GF-D8 (cell line): ENCODE measurements at places on chromosomes 13 and 19.
A peak's percentile ranks its signal among the peaks of the same experiment; 100 is the strongest.

DNA sequence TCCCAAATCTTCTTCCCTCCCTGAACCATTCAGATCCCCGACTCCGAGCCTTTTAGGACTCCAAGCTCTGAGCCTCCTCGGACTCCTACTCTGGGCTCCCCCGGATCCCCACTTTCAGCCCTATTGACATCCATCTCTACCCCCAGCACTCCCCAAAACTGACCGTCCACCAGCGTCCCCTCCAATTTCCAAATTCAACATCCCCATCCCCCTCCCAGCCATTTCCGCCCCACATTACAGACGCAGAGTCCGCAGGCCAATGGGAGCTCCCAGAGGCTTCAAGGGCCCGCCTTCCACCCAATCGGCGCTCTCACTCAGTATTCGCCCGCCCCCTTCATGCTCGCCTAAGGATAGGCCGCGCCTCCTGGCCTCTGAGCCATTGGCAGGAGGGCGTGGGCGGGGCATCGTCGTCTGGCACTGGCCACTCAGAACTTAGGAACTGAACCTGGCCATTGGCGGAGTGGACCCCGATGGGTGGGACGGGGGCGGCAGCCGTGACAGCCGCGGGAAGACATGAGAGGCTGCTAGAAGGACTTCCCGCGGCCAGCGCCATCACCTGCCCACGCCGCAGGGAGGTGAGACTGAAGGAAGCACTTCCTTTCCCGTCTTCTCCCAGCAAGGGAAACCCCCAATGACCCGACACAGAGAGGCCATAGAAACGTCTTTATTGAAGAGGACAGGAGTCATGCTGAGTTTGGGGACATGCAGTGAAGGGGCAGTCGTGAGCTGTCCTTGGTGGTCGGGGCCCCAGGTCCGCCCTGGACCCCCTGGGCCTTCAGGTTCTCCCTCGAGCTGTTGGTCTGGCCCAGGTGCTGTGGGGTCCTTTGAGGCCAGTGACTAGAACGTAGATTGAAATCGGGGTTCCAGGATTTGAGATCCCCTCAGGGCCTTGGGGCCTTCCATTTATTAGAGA is at the start of gene ALKBH6:
TSS of gene ALKBH6 (minus strand) at position 202 of the 913 bp plus-strand sequence. CDS start 816 bp downstream, outside the sequence.
- peak; percentile 97 for DNase-seq

GRCh38 chr19:29664753-29665214 is 477 bp upstream of the PLEKHF1 start:
- peak; percentile 58 for DNase-seq

- peak; percentile 52 for DNase-seq
Observed at GRCh38 chr13:51330791-51331190, 8.7 kb upstream of the SERPINE3 start.

- no peak for DNase-seq
Observed at GRCh38 chr19:4054441-4055208, 12.1 kb downstream of the ZBTB7A start.

GRCh38 chr13:85091631-85092234 is 707.5 kb downstream of the SLITRK6 start:
- DNase-seq: no peak

DNA sequence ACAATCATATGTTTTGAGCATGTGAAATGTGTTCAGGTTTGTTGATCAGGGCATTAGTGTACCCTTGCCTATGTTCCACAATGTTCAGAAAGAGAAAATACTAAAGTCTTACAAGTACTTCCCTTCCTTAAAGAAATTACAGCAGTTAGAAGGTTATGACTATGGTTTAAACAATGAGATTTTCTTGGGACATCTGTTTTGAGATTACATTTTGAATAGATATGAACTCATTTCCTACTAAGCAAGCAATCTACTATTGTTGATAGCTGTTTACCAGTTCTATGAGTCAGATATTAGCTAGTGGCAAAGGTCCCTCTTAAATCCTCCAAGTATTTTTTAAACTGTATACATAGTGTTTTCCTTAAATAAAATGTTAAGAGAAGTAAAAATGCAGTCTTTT is 241.3 kb downstream of the DACH1 start:
- DNase-seq: no peak

DNA sequence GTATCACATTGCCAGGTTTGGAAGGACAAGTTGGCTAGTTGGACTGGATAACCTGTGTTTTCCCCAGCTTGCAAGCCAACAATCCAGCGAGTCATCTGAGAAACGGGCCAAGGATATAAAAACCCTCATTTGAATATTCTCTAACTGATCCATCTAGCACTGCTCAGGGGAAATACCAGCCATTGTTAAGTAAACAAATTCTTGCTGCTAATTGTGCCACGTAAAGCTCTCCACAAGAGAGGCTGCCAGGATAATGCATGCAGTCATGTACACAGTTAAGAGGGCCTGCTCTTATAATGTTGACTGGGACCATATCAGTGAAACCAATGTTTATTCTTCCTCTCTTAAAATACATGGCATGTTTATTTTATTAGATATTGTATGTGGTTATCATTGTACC is 663.2 kb upstream of the SGCG start:
- no peak for DNase-seq

GRCh38 chr19:32363175-32363574 is 17.8 kb downstream of the ZNF507 start:
- no peak for DNase-seq

DNA sequence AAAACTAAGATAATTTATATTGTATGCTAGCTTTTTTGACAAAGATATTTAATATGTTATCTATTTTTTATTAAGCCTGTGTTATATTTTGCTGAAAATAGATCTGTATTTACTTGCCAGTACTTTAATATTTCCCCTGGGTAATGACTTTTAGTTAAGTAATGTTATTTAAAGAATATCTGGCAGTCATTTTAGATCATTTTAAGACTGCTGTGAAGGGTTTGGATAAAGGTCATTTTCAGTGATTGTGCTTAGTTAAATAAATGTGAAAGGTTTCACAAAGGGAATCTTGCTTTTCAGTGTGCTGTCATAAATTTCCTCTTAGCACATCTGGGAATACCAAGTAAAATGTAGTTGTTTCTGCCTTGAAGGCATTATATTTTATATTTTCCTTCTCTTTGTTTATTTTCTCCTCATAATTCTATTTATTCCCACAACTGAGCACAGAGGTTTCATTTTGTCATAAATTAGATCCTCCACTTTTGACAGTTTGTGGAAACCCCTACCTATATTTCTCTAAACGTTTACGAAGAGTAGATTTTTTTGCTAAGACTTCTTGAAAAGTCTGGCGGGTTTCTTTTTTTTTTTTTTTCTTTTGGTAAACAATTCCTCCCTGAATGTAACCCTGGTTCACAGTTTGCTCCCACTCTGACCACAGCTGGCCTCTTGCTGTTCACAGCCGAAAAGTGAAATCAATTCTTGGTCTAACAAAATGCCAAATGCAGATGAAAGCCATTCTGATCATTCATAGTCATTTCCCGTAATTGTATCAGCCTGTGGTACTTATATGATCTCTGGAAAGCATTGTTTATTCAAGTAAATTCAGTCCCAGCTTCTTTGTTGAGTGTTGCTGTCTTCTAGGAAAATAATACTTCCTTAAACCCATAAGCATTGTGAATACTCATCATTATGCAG is 87.8 kb downstream of the MAB21L1 start:
- DNase-seq: no peak

- DNase-seq: no peak
Observed at GRCh38 chr19:35533201-35533821, at the start of gene GAPDHS. Gene GAPDHS (plus strand): TSS chr19:35533456. CDS start chr19:35533528, 72 bp downstream.

DNA sequence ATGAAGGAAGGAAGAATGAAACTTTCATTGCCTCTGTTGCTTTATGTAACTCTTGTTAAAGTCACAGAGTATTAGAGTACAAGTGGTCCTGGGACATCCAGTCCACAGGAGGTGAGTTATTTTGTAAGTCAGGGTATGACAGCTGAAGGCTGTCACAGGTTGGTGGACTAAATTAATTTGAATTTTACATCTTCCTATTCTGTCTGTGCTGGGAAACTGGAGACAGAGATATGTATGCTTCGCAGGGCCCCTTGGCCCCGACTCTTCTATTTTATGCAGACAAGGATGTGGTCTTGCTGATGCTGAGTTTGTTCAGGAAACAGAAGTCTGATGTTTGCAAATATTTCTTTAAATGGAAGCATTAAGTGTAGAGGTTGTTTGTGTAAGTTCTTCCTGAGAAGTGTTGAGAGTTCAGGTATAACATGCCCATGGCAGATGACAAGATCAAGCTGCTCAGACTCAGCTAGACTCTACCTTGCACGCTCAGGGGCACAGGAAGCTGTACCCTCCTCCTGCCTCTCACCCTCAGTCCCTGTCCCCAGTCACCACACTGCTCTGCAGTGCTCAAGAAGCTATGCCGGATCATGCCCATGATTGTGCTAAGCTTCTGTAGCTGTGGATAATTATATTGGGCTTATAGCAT is 23.4 kb downstream of the RASL11A start:
- no peak for DNase-seq

DNA sequence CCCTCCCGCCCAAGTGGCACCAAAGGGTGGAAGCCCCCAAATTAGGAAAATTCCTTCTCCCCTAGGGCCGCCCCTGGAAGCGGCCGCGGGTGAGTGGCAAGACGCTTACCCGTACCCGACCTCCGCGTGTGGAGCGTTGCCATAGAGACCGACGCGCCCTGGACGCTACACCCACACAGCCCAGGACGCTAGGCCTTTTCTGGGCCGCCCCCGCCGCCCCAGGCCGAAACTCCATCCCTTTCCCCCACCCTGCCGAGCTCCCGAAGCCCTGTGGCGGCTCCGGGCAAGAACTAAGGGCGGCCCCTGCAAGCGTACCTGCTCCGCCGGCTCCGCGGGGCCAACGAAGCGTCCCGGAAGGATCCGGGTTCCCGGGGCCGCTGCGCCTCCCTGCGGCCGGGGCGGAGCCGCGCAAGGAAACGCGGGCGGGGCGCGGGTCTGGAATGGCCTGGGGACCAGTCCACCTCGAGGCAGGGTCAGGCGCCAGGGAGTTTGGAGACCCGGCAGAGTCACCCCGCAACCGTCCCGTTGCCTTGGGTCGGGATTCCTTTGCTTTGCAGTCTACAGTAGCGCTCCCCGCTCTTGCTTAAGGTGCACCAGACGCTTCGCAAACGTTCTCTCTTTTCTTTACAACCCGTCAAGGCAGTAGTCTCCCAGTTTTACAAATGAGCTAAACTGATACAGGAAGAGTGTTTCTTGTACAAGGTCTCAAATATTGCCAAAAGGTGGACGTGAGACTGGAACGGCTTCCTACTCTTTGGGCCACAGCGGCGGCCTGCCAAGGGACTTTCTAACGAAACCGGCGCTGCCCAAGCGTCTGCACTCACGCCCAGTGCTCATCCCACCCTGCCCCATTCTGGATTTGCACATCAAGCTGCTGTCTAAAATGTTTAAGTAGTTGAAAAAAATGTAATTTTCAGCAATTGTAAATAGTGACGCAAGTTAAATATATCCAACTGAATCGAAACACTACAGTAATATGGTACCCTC is at the start of gene NEK5:
TSS of gene NEK5 (minus strand) at position 360 of the 987 bp plus-strand sequence. CDS start 1,591 bp downstream, outside the sequence.
- peak; percentile 16 for DNase-seq

- DNase-seq: no peak
Observed at GRCh38 chr13:96473526-96474180, 383.7 kb downstream of the HS6ST3 start.

- DNase-seq: no peak
Observed at GRCh38 chr19:30017172-30017571, 75.1 kb downstream of the URI1 start.

DNA sequence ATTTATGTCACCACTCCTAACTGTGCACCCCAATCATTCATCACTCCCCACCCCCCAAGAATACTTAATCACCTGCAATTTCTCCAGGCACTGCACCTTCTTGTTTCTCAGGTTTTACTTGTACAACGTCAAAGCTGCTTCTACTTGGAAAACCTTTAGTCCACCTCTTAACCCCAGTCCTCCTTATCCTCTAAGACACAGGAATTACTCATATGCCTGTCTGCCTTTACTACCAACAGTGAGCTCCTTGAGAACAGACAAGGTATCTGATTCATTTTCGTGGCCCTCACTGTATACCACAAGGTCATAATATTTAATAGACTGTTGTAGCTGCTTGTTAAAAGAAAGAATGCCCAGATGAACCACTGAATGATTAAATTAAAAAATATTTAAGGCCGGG is 21.0 kb upstream of the NDFIP2 start:
- DNase-seq: no peak
